ENCODE measurements at places on chromosomes 7 and 10.

GRCh38 chr10:126153711-126154628 lies 234.3 kb downstream of the ADAM12 start:
- DNase-seq: no peak

GRCh38 chr10:3828404-3829155 lies 43.6 kb upstream of the KLF6 start:
- DNase-seq: no peak

DNA sequence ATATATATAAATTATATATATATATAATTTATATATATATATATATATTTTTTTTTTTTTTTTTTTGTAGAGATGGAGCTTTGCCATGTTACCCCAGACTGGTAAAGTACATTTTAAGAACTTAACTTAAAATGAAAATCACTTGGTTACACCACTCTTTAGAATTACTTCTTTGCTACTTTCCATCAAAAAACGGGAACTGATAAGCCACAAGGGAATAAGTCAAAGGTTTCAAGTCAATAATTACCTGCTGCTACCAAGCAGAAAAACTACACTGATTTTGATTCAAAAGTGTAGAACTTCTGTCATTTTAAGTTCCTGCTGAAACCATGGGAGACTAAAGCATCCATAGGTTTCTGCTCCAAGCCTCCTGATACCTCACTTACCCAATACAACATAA lies 12.2 kb downstream of the PPA1 start:
- no peak for DNase-seq

- DNase-seq: no peak
These were observed 17.4 kb downstream of the ZCWPW1 start for GRCh38 chr7:100411101-100411500.

All from spinal cord (tissue), 10 donors.